HEK293T (cell line): ENCODE measurements at places on chromosomes 4 and X.
A peak's percentile ranks its signal among the peaks of the same experiment; 100 is the strongest.

DNA sequence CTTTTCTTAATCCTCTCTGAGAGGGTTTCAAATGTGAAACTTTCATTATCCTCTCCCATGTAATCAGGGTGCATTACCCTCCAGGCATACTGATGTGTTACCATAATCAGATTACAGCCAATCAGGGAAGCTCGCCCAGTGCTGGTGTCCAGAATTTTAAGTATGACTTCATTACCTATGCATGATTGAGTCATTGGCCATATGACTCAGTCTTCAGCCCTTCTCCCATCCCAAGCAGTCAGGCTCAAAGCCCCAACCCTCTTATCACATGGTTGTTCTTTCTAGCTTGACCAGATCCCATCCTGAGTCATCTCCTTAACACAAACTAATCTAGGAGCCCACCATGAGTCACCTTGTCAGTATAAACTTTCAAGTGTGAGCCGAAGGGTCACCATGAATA, 1668.1 kb upstream of the AGA start:
- DNase-seq = peak; percentile 3

DNA sequence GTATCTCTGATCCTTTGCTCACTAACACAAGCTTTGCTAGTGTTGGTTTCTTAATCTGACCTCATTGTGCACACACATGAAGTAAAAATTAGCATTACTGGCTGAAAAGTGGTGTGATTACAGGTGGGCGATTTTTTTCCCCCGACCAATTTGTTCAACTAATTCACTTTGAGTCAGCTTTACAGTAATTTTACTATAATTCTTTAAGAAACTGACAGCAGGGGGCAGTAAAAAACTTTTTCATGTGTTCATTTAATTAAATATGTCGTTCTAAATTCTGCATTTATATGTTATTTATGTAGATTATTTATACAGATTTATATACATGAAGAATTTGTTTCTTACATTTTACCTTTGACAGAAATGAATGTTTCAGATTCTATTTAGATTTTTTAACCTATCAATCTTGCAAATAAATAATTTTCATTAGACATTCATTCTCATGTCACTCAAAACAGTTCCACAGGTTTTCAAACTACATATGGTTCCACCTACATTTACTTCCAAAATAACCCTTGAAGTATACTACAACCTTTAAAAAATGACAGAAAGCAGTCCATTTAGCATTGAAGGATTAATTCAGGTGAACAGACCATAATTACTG, 17.5 kb downstream of the PALLD start:
- no peak for DNase-seq

DNA sequence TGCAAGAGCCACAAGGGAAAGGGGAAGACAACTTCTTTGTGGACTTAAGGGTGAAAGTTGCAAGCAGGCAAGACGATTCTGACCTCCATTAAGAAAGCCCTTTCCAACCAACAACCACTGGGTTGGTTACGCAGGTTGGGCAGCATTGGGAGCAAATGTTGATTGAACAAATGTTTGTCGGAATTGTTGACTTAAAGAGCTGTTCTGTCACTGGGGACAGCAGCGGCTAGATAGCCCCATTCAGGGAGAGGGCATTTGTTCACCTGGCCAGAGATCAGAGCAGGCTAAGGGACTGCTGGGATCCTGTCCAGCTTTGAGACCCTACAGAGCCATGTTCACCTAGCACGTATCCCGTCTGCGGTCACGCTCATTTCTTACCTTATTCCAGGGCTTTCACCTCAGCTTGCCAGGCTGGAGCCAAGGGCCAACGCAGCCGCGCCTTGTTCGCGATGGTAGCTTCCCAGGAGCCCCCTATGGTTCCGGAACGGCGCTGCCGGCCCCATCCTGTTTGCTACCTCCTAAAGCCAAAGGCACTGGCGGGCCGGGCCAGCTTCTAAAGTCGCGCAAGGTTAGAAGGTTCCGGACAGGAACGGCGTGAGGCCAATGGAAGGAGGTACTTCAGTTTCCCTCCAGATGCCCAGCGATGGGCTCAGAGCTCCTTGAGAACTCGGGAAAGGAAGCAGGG, 24.6 kb downstream of the F9 start:
- DNase-seq = no peak

DNA sequence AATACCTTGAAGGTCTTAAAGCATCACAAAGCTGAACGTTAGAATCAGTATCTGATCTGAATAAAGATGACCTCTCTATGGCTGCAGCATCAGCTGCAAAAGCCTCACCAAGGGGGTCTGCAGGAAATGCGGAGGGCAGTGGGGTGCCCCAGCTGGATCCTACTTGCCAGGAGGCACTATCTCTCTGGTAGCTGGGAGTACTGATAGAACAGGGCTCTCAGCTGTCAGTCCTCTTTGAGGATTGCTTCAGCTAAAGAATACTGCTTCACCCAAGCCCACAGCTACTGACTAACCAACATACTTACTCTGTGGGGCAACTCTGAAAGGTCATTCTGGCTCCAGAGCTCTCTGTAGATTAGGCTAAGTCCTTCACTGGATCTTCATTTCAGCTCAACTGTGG, 112.5 kb upstream of the ZFP42 start:
- DNase-seq = no peak

DNA sequence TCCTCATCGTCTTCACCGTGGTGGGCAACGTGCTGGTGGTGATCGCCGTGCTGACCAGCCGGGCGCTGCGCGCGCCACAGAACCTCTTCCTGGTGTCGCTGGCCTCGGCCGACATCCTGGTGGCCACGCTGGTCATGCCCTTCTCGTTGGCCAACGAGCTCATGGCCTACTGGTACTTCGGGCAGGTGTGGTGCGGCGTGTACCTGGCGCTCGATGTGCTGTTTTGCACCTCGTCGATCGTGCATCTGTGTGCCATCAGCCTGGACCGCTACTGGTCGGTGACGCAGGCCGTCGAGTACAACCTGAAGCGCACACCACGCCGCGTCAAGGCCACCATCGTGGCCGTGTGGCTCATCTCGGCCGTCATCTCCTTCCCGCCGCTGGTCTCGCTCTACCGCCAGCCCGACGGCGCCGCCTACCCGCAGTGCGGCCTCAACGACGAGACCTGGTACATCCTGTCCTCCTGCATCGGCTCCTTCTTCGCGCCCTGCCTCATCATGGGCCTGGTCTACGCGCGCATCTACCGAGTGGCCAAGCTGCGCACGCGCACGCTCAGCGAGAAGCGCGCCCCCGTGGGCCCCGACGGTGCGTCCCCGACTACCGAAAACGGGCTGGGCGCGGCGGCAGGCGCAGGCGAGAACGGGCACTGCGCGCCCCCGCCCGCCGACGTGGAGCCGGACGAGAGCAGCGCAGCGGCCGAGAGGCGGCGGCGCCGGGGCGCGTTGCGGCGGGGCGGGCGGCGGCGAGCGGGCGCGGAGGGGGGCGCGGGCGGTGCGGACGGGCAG, 792 bp downstream of the ADRA2C start:
- no peak for DNase-seq

DNA sequence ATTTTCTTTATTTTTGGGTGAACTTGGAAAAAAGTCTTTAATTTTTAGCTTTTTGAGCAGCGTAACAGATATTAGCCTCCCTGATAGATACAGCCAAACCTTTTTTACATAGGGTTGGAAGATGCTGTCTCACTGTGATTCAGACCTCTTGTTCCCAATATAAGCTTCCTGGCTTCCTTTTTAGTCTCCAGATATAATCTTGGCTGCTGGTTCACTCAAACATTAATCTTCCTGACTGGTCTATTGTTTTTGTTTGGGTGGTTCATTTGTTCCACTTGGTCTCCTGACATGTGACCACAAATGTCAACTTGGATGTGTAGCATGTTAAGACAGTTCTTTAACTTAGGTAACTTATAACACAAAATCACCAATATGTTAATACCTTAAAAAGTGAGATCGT, 23.0 kb downstream of the RPA4 start:
- no peak for DNase-seq

- DNase-seq = no peak
Measured at GRCh38 chr4:95998311-95998710, 158.4 kb downstream of the PDHA2 start.

- no peak for DNase-seq
Measured at GRCh38 chr4:6030679-6031078, 12.4 kb upstream of the C4orf50 start.

DNA sequence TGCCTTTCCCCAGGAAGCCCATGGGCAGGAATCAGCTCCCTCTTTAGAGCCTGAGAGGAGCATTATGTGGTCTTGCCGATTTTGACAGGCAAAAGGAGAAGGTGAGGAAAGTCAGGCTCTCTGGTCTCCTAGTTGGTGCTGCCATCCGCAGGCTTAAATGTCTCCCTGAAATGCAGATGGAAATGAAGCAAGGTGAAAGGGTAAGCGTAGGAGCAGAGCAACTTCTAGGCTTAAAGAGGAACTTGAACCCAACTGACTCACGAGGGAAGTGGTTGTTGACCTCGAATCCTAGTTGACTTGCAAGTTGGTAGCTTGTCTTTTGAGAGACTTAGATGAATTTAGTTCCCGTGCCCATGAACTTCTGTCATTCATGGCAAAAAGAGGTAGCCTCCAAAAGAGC, 205.9 kb downstream of the PTTG2 start:
- no peak for DNase-seq

GRCh38 chrX:101164766-101165590, 54.6 kb upstream of the DRP2 start:
- DNase-seq = no peak

DNA sequence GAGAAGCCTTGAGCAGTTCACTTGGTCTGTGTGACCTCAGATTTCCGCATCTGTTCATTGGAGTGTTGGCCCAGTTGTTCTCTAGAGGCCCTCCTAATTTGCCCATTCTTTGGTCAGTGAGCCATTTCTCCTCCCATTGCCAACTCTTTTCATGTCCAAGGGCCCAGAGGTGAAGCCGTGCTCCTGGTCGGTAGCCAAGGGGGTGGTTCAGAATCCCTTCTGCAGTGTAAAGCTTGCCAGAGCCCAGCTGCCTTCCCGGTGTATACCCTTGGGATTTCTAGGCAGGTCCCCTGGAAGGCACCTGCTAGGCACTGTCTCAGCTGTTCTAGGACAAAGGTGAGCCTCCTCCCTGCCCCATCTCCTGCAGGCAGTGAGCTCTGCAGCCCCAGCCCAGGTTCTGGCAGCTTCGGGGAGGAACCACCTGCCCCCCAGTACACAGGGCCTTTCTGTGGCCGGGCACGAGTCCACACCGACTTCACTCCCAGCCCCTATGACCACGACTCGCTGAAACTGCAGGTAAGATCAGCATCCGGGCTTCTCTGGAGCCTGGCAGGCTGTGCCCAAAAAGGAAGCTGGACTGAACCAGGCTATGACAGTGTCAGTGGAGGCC, 12.3 kb downstream of the SASH3 start:
- no peak for DNase-seq

GRCh38 chr4:55808186-55808585, 11.4 kb upstream of the EXOC1L start:
- DNase-seq = no peak

GRCh38 chrX:103573202-103573601, 12.1 kb upstream of the TCEAL4 start:
- DNase-seq = no peak

DNA sequence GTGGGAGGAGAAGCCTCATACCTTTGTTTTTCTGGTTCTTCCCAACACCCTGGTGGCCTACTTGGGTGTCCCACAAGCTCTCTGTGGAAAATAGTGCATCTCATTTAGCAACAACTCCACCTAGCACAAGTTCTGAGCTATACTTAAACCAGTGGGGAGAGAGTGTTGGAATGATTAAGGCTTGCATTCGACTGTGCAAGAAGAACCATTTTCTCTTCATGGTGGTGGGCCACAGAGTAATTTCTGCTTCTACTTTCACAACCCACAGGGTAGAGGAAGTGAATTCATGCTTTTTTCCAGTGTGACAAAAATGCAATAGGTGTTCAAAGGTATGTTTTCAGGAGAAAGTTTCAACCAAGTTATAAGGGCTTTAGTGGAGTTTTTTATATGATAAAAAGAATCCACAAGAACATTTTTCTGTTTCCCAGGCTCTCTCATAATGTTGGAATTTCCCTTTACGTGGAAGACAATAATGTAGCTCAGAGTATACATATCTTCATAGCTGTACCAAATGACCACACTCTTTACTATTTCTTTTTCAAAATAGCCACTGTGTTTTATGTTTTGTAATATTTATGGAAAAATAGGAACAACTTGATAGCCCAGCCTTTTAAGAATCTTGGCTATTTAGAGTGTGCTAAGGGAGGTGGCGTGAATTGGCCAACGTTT, 80.3 kb upstream of the HHIP start:
- no peak for DNase-seq

DNA sequence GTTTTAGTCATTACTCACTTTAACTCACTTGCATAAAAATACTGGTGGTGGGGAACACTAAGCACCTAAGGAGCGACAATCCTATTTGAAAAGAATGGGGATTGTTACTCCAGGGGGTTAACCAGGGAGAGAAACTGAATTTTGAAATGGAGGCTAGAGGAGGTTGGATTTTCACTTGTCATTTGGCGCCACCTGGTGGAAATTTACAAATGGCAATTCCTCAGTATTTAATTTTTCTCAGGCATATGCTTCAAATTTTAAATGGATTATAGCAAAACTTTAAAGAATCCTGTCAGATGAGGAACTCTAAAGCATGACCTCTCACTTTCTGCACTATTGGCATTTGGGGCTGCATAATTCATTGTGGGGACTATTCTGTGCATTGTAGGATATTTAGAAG, 2.7 kb upstream of the GEMIN8 start:
- DNase-seq = peak; percentile 34

DNA sequence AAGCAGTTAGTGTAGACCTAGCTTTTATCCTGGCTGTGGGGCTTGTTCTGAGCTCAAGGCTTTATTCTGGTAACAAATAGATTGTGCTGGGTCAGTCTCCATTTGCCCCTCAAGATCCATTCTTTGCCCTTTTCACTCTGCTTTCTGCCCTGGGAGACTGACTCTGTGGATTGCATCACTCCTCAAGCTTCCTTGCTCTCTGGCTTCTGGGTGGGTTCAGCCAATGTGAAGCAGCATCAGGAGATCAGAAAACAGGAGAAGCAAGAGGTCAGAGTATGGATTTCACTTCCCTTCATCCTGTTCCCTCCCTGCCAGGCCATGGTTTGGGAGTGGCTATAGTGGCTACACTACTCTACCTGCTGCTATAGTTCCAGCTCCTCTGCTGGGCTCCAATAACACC, 184.1 kb upstream of the NDP start:
- DNase-seq = no peak

- no peak for DNase-seq
Measured at GRCh38 chr4:2583092-2583491, 46.6 kb downstream of the FAM193A start.

- DNase-seq = no peak
Measured at GRCh38 chr4:152455311-152455710, 80.6 kb downstream of the FBXW7 start.
